Epithelial cell of esophagus (primary cell): ENCODE measurements at places on chromosomes 16 and 17.

DNA sequence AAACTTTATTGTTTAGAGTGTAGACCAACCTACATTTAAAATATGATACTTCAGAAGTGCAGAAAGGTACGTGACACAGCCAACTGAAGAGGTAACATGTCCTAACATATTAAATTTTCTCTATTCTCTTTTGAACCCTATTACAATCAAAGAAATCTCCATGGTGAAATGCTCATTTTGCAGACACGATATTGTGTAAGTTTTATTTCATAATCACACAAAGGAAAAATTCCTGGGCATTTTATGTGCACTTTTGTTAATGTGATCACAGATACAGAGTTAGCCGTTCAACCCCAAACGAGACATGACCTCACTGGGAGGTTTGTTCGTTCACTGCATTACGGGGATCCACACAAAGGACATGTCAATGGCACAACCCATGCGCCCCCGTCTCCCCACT is 21.8 kb downstream of the KCNJ16 start:
- DNase-seq = peak; percentile 45

- no peak for DNase-seq
These were observed 9.9 kb downstream of the NDEL1 start for GRCh38 chr17:8445536-8445935.

DNA sequence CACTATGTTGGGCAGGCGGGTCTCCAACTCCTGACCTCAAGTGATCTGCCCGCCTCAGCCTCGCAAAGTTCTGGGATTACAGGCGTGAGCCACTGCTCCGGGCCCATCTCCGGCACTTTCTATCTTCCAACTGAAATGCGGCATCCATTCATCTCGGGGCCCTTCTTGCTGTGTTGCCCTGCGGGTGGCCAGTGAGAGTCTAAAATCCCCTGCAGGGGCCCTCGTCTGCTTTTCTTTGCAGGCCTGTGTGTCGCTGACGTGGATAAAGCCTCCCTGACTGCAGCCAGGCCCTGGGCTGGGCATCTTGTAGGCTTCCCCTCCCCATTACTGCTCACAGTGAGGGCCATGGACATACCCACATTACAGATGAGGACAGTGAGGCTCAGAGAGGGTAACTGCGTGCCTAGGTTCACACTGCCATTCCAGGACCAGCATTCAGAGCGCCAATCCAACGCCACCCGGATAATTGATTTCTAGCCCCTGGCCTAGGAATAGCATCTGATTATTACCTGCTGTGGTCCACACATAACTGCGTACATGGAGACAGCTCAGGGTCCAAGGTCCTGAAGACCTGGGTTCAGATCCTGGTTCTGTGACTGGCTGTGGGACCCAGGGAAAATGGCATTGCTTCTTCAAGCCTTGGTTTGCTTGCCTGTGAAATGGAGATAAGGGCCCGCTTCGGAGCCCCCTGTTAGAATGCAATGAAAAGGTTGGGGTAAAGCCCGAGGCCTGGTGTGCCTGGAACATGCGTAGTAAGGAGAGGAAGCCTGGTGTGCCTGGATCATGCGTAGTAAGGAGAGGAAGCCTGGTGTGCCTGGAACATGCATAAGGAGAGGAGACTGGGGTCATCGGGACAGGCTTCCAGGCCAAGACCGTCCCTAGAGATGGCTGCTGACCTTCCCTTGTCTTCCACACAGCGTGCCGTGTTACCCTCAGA is 25.0 kb downstream of the CRISPLD2 start:
- no peak for DNase-seq

DNA sequence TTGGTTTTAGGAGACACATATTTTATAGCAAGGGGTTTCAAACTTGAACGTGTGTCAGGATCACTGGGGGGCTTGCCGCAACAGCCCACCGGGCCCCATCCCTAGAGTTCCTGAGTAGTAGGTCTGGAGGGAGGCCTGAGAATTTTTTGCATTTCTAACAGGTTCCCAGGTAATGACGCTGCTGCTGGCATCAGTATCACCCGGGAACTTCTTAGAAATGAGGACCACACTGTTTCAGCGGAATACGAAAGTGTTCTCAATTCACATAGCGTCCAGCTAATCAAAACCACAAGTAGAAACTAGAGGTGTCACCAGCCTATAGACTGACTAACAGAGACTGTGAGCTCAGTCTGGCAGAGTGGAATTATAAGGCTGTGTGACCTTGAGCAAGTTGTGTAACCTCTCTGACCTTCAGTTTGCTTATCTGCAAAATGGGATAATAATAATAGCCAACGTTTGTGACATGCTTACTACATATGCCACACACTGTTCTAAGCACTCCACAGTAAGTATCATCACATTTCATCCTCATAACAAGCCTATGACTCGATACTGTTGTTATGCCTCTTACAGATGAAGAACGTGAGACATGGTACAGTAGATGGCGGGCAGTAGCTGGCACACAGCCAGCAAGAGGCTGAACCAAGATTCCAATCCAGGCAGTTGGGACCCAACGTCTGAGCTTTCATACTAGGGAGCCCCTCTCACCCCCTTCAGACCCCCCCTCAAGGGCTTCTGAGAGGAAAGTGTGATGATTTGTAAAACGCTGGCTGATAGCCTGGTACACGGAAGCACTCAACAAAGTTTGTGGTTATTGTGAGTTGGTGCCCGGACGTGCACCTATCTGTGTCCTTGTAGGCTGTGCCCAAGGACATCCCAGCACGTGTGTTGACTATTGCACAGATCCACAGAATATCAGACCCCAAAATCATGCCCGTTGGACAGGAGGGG is 4.6 kb upstream of the ICAM2 start:
- DNase-seq = peak; percentile 52

DNA sequence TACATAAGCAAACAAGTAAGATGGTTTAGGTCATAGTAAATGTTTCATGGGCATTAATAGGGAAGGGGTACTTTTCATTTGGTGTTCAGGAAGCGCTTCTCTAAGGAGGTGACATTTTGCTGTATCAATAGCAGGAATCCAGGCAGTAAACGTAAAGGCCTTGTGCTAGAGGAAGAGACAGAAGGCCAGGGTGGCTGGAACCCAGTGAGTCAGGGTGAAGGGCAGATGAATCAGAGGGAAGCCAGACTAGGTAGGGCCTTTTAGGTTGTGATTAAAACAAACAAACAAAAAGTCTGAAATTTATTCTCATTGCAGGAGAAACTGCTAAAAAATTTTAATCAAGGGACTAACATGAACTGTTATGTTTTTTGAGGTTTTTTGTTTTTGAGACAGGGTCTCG is 6.5 kb downstream of the BMERB1 start:
- peak; percentile 81 for DNase-seq

- DNase-seq = no peak
These were observed 302.7 kb upstream of the MYOCD start for GRCh38 chr17:12362853-12363455.

DNA sequence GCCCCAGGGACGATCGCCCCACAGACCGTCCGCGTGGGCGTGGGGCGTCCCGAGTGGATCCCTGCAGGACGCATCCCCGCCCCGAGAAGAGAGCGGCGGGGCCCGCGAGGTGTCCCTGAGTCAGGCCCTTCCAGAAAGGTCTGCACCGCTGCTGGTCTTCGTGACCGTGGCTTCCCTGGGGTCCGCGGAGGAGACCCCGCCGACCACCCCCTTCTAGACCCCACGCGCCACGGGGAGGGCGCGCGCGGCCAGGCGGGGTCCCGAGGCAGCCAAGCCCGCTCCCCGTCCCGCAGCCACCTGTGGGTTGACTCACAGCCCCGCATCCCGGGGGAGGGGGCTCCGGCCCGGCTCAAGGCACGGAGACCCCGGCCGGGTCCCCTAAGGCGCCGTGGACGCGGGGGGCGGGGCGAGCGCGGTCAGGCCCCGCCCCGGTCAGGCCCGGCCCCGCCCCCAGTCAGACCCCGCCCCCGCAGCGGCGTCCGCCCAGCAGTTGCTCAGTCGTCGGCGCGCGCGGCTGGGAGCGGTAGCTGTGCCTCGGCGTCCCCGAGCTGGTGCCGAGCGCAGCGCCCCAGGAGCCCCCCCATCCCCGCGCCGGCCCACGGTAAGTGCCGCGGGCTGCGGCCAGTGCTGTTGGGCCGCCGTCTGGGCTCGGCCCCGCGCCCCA is at the start of gene BAIAP3:
TSS of gene BAIAP3 (plus strand) at position 497 of the 664 bp plus-strand sequence. CDS start 4,905 bp downstream, outside the sequence.
- peak; percentile 56 for DNase-seq

DNA sequence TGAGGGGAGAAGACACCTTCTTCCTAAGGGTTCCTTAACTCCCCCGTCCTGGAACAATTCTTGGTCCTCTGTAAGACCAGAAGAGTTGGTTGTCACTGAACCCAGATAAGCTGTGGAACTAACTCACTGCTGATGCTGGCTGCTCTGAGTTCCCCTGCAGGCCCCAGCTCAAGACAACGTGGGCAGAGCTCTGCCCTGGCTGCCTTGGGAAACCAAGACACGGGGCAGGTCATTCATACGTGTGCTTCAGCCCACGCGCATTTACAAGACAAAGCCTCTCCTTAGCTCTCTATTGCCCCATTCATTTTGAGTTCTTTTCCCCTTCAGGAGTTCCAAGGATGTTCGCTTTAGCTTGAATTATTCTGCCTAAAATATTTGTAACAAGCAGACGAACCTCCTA is 3.4 kb upstream of the NAT9 start:
- no peak for DNase-seq

GRCh38 chr17:66458782-66459181 is 156.4 kb downstream of the PRKCA start:
- DNase-seq = no peak

- DNase-seq = no peak
These were observed 21.5 kb downstream of the TRAP1 start for GRCh38 chr16:3695610-3696369.

DNA sequence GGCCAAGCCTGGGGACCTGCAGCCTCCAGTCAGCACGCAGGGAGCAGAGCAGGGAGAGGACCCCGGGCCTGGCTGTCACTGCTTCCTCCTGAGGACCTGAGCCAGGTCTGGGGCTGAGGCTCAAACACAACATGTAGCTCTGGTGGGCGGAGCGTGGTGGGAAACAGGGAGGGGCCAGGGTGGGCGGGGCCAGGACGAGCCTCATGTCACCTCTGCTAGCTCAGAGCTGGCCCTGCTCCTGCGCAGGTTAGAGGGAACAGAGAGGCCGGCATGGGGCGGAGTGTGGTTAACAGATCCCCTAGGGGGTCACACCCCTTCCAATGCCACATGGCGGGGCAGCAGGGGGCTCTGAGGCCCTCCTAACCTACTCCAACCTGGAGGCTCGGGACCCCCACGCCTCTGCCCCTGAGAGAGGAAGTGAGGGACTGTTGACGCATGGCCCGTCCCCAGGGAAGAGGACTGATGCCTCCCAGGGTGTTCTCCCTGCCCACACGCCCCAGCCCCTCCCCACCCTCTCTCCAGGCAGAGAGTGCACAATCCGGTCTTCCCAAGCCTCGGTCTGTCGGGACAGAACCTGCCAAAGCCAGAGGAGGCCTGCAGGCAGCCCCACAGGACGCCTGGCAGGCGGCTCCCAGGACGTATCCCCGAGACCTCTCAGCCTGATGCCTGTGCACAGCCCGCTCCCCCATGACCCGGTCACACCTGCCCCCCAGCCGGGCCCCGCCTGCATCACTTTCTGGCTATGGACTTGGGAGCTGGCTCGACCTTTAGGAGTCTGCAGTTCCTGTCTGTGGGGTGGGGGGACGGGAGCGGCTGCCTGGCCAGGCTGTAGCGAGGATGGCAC is 15.2 kb downstream of the PIEZO1 start:
- DNase-seq = peak; percentile 72

DNA sequence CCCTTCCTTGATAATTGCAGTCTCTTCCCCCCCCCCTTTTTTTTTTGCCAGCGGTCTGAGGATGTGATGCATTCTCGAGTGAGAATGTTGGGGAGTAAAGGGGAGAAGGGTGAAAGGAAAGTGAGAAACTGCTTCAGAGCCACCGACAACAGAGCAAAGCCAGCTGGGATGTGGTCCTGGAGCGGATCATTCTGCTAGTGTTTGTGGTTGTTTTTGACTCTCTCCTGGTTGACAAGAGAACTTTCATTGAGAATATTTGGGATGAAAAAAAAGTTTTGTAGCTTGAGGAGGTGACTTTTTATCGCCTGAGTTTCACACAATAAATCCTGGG is 1.3 kb downstream of the NF1 start:
- DNase-seq = no peak

DNA sequence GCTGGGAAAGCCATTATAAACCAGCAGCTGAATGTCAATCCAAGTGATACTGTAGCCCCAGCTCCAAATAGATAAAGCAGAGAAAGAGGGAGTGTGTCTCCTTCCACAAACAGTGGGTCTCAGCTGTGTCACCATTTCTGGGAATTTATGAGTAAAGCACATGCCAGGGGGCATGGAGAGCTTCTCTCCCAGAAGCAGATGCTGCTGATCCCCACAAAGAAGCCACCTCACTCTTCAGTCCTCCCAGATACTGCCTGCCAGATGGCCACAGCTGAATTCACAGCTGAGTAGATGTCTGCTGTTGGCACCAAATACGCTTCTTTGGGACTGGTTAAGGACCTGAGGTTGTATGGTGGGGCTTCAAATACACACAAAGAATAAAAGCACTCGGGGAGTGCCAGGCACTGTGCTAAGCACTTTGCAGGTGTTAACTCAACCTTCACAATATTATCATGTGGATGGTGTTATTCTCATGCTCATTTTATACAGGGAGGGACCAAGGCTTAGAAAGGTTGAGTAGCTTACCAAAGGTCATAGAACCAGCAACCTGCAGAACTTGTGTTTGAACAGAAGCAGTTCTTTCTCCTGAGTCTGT is 298.3 kb downstream of the CDH11 start:
- DNase-seq = no peak

GRCh38 chr17:48626245-48627117 is at the start of gene HOXB9:
TSS of gene HOXB9 (minus strand) at chr17:48626358. CDS start at chr17:48626269, 89 bp downstream.
- DNase-seq = no peak

- no peak for DNase-seq
These were observed 3.8 kb downstream of the CRYM start for GRCh38 chr16:21274172-21274726.

- peak; percentile 91 for DNase-seq
These were observed 7.3 kb downstream of the ARHGAP27 start for GRCh38 chr17:45425125-45425983.

DNA sequence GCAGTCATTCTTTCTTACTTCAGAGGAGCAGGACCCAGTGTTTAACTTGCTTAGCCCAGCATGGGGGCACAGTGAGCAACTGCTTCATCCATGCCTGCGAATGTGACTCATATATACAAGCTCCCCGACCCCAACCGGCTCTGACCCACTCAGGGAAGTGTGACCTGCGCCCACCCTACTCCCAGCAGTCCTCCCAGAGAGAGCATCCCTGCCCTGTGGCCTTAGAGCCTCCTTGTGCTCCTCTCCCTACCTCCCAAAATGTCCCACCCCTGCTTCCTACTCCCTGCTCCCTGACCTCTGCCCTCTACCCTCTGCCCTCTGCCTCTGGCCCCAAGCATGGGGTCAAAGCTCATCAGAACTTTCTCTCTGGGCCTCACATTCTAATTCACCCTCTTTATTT is 46.9 kb upstream of the DLX4 start:
- DNase-seq = no peak

- DNase-seq = no peak
These were observed 141.6 kb downstream of the CCDC182 start for GRCh38 chr17:57603546-57603945.

GRCh38 chr17:56230660-56231059 is 77.4 kb downstream of the ANKFN1 start:
- no peak for DNase-seq

DNA sequence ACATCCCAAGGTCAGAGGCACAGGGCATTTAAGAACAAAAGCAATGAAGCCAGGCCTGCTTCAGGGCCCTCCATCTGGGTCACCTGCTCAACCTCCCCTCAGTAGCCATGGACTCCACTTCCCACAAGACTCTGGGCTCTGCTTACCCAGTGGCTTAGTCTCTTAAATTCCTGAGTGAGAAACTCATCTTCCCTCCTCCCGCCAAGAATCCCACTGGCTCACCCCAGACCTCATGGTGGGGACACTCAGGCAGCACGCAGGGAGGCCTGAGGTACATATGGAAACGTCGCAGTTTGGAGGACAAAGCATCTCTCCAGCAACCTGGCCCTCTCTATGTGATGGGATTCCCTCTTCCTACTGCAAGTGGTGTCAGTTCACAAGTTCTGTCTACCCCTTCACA is 326.7 kb upstream of the CDH5 start:
- no peak for DNase-seq
